ENCODE measurements at places on chromosomes 13 and 19. TPM values are rescaled to one million over a fixed set of nuclear protein-coding genes. Genes with fewer than 3 reads are reported as not detected.

DNA sequence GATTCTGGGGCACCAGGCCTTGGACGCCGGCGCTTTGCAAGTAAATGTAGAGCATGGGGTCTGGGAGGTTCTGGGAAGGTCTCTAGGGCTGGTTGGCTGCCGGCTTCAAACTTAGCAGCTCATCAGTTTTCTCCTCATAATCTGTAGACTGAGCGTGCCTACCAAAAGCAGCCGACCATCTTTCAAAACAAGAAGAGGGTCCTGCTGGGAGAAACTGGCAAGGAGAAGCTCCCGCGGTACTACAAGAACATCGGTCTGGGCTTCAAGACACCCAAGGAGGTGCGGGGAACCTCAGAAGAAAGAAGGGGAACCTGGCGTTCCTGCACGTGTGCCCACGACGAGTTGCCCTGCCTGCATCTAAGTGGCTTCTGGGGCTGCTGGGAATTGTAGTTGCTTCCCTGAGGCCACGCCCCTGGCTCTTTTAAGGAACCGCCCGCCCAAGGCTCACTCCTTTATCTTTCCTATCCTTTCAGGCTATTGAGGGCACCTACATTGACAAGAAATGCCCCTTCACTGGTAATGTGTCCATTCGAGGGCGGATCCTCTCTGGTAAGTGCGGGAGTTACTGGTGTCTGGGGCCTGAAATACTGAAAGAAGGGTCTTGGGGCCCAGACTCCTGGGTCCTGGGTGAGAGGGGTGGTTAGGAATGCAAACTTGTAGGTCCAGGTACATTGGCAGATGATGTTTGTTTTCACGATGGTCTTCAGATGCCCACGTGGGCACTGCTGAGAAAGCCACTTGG lies 984 bp downstream of the RPS11 start:
- peaks cover 31% of the 10 kb centered on the region for H3K36me3 ChIP-seq
- peak overlapping the region; percentile 72 for H3K4me3 ChIP-seq
- no peaks in the 10 kb centered on the region for H3K27me3 ChIP-seq
- H3K27ac ChIP-seq: peak overlapping the region; percentile 86
- peak; percentile 45 for DNase-seq

- DNase-seq: no peak
- H3K27ac ChIP-seq: no peak overlapping the region
- H3K27me3 ChIP-seq: no peaks in the 10 kb centered on the region
- H3K36me3 ChIP-seq: peaks cover 9% of the 10 kb centered on the region
These were observed 19.7 kb downstream of the PNPLA6 start for GRCh38 chr19:7554990-7555864.

The LRCH1 gene
- total RNA-seq: 35.4 TPM

- no peak for DNase-seq
- H3K4me1 ChIP-seq: no peaks in the 10 kb centered on the region
- no peak overlapping the region for H3K27ac ChIP-seq
- H3K27me3 ChIP-seq: no peaks in the 10 kb centered on the region
- H3K4me3 ChIP-seq: no peak overlapping the region
- no peaks in the 10 kb centered on the region for H3K36me3 ChIP-seq
These were observed 75.3 kb upstream of the SCEL start for GRCh38 chr13:77460195-77460594.

- H3K4me1 ChIP-seq: peaks cover 4% of the 10 kb centered on the region
- no peak for DNase-seq
- H3K36me3 ChIP-seq: no peaks in the 10 kb centered on the region
- no peak overlapping the region for H3K4me3 ChIP-seq
These were observed 119.7 kb downstream of the IRS2 start for GRCh38 chr13:109666656-109667055.

DNA sequence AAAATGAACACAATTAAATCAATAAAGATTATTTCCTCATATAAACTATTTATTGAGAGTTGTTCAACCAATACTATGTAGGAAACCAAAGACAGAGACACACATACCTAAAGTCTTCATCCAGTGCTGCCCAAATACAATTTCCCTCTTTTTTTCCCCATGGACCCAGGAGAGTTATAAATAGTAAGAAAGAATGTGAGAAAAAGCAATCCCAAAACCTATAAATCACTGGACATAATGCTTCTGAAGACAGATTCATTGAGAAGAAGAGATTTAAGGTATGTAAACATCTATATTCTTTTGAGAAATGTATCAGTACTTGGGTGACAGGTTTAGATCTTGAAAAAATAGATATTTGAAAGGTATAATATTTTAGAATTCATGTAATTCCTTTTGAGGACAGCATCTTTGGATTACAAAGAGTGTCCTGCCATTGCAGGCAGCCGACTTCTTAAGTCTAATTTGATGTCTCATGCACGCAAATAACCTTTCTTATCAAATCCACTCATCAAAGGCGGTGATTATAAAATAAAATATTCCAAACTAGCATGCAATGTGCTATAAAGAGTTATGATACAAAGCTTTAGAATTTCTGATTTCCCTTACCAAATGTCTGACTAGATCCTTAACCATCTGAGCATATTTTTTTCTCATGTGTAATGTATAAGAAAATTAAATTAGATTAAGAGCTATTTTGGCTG lies 739.4 kb downstream of the LIG4 start:
- no peak overlapping the region for H3K4me3 ChIP-seq
- no peaks in the 10 kb centered on the region for H3K4me1 ChIP-seq
- H3K27ac ChIP-seq: no peak overlapping the region
- no peaks in the 10 kb centered on the region for H3K36me3 ChIP-seq
- H3K27me3 ChIP-seq: no peaks in the 10 kb centered on the region
- no peak for DNase-seq

DNA sequence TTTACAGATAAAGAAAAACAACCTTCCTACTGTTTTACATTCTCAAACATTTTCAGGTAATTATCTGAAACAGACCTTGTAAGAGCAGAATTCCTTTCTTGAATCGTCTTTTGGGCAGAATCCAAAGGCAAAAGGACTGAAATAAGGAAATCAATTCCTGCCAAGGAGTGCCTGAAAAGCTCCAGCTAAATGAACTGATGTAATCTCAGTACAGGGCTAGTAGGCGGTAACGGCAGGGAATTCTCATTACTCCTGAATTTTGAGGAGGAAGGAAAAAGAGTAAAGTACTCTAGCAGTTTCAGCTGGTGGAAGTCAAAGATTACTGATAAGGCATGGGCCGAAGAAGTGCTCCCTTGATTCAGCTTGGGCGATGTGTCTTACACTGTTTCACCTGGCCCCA lies 168.4 kb downstream of the PCDH9 start:
- H3K27ac ChIP-seq: no peak overlapping the region
- no peak overlapping the region for H3K4me3 ChIP-seq
- H3K36me3 ChIP-seq: no peaks in the 10 kb centered on the region
- H3K27me3 ChIP-seq: no peaks in the 10 kb centered on the region
- no peaks in the 10 kb centered on the region for H3K4me1 ChIP-seq

DNA sequence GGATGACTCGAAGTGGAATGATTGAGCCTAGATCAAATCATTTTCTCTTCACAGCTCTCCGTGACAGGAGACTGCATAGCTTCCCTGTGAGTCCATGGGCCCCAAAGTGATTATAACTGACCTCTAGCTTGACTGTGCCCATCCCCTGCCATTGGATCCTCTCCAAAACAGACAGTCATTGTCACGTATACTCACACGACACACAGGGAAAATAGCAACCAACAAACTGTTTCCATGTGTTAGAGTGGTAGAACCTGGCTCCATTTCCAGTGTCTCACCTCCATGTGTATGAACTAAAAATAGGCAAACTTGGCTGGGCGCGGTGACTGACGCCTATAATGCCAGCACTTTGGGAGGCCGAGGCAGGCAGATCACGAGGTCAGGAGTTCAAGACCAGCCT lies 48.8 kb upstream of the NPAS1 start:
- H3K4me3 ChIP-seq: no peak overlapping the region
- H3K4me1 ChIP-seq: peaks cover 7% of the 10 kb centered on the region
- peak overlapping the region; percentile 83 for H3K27ac ChIP-seq
- H3K27me3 ChIP-seq: no peaks in the 10 kb centered on the region

DNA sequence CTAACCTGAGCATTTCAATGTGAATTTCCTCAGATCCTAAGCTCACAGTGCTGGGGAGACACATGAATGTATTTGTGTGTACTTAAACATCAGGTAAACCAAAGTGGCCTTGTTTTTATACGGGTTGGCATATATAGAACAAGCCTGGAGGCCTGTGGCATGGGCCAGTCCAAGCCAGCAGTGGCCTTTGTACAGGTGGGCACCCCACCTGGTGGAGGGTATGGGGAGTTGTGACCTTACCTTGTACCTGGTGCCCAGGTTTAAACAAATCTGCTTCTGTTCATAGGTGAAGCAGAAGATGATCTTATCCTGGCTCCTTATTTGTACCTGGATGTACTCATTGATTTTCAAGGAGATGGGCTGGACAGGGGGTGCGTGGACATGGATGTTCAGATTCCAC lies 71.0 kb downstream of the ERICH6B start:
- no peak for DNase-seq
- H3K27me3 ChIP-seq: no peaks in the 10 kb centered on the region
- H3K36me3 ChIP-seq: no peaks in the 10 kb centered on the region
- H3K27ac ChIP-seq: no peak overlapping the region

The TICAM1 gene
- 18.2 TPM for total RNA-seq

The GIPR gene
- total RNA-seq: 14.9 TPM

GRCh38 chr13:108828086-108828815 lies 198.8 kb downstream of the MYO16 start:
- no peaks in the 10 kb centered on the region for H3K4me1 ChIP-seq
- no peak overlapping the region for H3K4me3 ChIP-seq
- no peaks in the 10 kb centered on the region for H3K36me3 ChIP-seq
